ENCODE measurements at places on chromosomes 11 and 22.
A peak's percentile ranks its signal among the peaks of the same experiment; 100 is the strongest.

- DNase-seq = no peak
Measured at GRCh38 chr11:126515501-126515900, 160.0 kb downstream of the ST3GAL4 start.

DNA sequence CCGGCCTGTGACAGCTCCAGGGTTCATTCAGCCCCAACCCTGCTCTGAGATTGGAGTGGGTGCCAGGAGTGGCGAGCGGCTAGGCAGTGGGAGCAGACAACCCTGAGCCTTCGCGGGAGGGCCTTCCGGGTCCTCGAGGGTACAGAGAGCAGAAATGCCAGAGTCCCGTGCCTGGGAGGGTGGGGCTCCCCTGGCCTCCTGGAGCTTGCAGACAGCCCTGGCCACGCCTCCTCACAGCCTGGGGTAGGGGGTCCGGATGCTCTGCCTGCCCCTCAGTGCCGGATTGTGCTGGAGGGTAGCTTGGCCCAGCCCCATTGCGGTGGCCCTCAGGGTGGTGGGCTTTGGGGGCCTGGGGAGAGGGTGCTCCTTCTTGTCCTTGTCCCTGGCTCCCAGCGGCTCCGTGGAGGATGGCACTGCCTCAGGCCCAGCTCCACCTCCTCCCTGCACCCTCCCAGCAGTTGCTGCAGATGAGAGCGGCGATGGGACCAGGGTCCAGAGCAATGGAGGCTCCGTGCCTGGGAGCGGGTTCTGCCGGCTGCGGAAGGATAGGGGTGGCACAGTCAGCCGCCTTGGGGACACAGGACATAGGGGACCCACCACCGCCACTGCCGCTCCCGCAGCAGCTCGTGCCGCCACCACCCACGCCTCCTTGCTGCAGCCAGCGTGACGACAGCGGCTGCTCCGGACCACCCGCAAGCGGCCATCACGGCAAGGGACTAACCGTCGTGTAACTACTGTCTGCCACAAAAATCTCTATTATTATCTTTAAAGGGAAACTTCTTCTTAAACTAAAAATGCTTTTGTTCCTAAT is 34.9 kb upstream of the OR10G7 start:
- DNase-seq = peak; percentile 29

- DNase-seq = no peak
Measured at GRCh38 chr22:48938741-48939140, 888.9 kb downstream of the BRD1 start.

GRCh38 chr11:92225125-92225567 is 528 bp downstream of the FAT3 start:
- DNase-seq = peak; percentile 40

- DNase-seq = no peak
Measured at GRCh38 chr11:95650276-95650675, 139.3 kb downstream of the FAM76B start.

GRCh38 chr11:57213342-57214097 is 23.5 kb downstream of the APLNR start:
- DNase-seq = no peak

All from BE2C (cell line).